ENCODE measurements at places on chromosomes 4 and X.

GRCh38 chrX:10750581-10750980, 130.2 kb upstream of the MID1 start:
- no peak for DNase-seq

DNA sequence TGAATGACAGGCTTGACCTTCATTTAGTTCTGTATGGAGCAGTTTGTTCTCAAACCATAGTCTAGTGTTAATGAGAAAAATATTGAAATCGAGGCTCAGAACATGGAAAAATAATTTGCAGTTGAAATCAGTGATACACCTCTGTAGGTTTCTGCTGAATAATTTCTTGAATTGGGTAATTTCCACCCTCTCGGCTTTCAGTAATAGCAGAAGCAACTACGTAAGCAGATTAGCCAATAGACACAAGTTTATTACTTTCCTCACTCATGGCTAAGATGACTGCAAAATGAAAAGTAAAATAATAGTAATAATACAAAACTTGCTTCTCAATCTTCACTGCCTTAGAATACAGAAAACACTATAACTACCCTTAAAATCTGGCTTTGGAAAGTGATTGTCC, 46.0 kb downstream of the USP38 start:
- DNase-seq = no peak

DNA sequence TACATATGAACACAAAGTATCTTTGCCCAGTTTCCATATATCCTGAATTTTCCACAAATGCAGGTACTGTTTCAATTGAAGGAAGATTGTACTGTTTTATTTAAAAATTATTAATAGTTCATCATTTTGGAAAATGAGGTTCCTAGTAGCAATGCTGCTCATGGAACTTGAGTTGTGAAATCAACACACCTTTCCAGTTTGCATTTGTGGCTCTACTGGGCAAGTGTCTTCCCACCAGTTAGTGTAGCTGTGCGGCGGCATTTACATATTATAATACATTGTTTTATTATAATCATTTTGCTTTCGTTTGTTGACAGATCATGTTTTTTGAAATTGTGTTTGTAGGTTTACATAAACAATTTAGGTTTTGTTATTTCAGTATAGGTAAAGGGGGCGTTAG, 2.0 kb upstream of the DDX3X start:
- DNase-seq = no peak

- DNase-seq = no peak
Observed at GRCh38 chr4:175614890-175615289, 197.2 kb downstream of the GPM6A start.

DNA sequence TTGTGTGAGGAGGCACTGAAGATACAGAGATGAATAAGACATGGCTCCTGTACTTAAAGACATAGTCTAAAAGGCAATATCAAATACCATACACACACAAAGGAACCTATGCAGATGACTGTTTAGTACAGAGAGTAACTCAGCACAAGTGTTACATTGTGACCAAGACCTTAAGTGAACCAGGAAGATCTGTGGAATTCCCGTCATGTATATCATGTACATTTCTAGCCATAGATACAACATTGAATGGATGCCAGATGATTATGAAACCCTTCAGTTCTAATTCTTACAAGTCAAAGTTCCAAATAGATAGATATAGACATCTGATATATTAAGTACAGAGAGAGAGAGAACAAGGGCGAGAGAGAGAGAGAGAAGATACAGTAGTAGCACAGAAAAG, 73.2 kb downstream of the PAK3 start:
- DNase-seq = no peak

DNA sequence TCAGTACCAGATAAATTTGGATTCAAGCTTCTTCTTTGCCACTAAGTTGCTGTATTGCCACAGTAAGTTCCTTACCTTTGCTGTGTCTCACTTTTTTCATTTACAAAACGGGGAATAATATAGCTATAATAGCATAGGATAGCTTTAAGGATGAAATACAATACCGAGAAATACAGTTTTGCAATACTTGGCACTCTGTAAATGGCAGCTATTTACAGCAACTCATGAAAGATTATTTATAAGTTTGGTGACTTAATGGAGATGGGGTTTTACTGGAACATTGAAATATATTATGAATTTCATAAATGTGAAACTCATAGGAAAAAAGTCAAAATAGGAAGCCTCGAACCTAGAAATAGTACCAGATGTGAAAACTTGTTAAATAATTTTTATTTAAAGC, 27.6 kb downstream of the ANXA10 start:
- no peak for DNase-seq

- no peak for DNase-seq
Observed at GRCh38 chr4:102734116-102734515, 26.7 kb downstream of the MANBA start.

- no peak for DNase-seq
Observed at GRCh38 chrX:138886769-138887168, 175.3 kb upstream of the FGF13 start.

DNA sequence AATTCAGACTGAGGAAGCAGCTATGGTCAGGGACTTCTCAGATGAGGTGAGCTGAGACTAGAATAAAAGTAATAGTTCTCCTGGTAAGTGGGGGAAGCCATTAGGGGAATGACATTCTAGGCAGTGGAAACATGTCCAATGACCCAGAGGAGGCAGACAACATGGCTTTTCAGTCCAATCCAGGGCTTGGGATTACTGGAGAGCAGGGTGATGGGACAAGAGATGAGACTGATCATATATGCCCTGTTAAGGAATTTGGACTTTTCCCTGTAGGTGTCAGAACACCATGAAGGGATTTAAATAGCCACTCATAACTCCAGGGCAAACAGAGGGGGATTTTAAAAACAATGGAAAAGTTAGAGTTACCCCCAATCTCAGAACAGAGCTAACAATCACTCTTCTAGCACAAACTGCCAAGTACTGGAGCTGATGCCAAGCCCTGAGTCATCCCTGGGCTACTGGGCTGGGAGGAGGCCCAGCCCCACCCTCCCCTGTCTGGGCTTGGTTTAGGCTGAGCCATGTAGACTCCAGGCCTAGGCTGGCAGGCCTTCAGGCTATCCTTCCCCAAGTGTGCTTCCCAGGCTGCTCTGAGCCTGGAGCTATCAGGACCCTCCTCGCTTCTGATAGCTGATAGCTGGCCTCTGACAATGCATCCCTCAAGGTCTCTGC, 22.7 kb upstream of the MSN start:
- no peak for DNase-seq

GRCh38 chr4:171983935-171984805, 171.0 kb downstream of the GALNTL6 start:
- no peak for DNase-seq

GRCh38 chrX:69116077-69116476, 49.2 kb downstream of the PJA1 start:
- no peak for DNase-seq

DNA sequence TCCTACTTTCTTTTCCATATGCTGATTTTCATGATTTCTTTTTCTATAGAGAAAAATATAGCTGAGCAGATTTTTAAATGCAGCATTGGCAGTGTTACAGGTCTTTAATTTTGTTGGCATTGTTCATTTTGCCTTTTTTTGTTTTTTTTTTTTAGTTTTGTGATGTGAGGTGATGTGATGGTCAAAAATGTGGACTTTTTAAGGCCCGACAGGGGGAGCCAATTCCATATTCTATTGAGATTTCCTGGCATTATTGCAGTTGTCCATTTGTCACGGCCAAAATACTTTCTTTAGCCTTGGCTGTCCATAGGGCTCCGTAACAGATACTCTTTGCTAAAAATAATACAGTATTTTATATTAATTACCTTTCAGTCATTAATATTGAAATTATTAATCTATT, 47.8 kb downstream of the SLIT2 start:
- DNase-seq = no peak
